CD8-positive, alpha-beta memory T cell (primary cell): ENCODE measurements at places on chromosomes 3 and 15. TPM values are rescaled to one million over a fixed set of nuclear protein-coding genes. Genes with fewer than 3 reads are reported as not detected.

DNA sequence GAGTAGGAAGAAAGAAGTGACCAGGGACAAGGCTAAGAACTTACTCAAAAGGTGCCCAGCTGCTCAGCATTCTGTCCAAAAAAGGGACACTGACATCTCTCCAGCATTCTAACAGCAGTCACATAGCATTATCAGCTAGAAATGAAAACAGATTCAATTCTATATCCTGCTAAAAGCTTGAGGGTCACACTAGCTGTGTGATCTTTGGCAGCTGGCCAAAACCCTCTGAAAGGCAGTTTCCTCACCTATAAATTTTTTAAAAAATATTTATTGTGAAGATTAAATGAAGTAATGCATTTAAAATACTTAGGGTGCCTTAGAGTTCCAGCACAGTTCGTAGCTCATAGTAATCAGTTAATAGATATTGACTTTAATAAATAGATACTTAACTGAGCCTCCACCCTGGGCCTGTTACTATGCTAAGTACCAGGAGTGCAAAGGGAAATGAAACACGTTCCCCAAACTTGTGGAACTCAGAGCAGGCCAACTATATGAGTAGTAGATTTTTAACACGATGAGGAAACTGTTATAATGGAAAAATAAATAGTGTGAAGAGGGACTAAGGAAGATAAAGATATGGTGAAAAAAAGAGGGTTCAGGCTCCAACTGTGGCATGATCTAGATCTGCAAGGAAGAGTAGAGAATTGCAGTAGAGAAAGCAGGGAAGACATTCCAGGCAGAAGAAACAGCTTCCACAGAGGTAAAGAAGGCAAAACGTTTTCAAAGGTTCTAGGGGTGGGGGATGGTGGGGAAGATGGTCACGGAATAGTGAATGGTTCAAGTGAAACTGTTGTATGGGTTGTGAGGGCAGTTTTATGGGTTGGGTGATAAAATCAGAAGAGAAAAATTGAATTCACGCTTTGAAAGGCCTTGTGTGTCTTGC is 11.4 kb downstream of the CD86 start:
- DNase-seq = no peak

Gene NR1I2
- total RNA-seq = 0.35 TPM

GRCh38 chr3:191721390-191721861 is 260.5 kb downstream of the PYDC2 start:
- no peak for DNase-seq

GRCh38 chr3:60742606-60743145 is 508.6 kb downstream of the FHIT start:
- DNase-seq = no peak

Gene AGBL1
- total RNA-seq = not detected

Gene GRK7
- not detected for total RNA-seq
